NCI-H1694 treated with DMSO at 0.1 percent for 48 hours (cell line): ENCODE measurements at places on chromosomes 2 and 18.

DNA sequence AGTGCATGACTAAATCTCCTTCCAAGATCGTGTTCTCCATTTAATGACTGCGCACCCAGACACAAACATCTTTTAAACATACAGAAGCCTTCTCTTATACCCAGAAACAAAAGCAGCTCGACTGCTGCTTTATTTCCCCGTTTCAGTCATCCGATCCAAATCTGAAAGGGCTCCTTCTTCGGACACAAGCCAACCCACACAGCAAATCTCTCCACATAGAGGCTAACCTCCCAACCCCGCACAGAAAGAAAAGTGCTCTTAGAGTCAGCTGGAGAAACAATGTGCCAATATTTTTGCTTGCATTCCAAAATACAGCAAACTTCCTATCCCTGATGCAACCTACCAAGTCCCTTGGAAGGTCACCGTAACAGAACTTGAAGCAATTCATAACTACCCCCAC lies 29.1 kb downstream of the GAREM1 start:
- DNase-seq = no peak

GRCh38 chr2:189782221-189782671 lies 1.9 kb downstream of the ORMDL1 start:
- DNase-seq = no peak

GRCh38 chr2:197705912-197706838 lies 1.0 kb downstream of the MARS2 start:
- DNase-seq = no peak

GRCh38 chr18:68733707-68734106 lies 18.8 kb upstream of the TMX3 start:
- no peak for DNase-seq
